Activated T-helper 1 cell treated with anti-CD3 and anti-CD28 coated beads, Interleukin-2, amount 50 U/mL, for 16 hours (primary cell): ENCODE measurements at places on chromosomes 7 and 10.

DNA sequence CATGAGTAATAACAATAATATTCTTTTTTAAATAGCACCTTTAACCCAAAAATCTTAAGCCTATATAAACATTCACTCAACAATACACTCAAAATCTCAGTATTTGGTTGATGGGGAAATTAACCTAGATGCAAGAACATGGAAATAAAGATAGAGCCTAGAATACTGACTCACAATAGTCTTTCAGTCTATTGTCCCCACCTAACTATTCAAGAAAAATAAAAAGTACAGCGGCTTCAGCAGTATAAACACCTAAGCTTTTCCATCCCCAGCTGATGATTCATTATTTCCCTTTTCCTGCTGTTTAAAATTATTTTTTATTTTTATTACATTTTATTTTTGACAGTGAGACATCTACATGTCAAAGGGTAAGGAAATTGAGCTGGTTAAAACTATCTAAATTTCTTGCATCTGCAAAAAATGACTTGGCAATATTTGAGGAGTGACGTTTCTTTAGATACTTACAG, 201.4 kb downstream of the FZD1 start:
- no peak for DNase-seq

DNA sequence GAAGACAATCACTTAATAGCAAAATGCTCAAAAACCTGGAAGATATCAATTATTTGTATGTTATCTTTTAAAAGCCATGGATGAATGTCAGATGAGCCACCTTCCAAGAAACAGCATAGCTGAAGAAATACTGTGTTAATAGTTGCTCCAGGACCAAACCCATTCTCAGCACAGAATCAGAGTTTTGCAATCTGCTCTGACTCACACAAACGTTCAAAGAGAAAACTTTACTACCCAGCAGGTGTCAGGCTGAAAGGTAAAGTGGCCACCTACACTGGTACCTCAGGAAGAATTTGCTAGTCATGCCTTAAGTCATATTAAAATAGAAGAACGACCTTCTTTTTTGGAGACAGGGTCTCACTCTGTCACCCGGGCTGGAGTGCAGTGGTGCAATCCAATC, 526.5 kb downstream of the PARD3 start:
- no peak for DNase-seq

GRCh38 chr7:123836656-123837055, 8.3 kb upstream of the HYAL4 start:
- no peak for DNase-seq

DNA sequence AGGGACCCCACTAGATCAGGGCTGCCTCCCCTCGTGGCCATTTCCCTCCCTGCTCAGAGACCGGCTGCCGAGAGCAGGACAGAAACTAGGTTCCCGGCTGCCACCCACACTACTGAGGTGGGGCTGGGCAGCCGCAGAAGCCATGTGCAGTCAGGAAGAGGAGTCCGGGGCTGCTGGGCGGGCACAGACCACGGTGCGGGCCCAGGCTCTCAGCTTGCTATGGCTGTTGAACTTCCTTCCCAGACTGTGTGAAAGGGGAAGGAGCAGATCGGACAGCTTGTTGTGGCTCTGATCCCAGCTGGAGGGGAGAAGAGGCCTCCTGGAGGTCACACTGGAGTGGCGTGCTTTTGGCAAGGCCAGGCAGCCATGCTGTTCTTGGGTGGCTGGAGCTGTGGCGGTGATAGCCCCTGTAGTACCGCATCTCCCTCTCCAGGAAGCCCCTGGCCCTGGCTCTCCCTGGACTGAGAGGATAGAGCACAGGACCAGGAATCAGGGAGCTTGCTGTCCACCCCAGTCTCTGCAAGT, 56.8 kb downstream of the HK1 start:
- DNase-seq: no peak

DNA sequence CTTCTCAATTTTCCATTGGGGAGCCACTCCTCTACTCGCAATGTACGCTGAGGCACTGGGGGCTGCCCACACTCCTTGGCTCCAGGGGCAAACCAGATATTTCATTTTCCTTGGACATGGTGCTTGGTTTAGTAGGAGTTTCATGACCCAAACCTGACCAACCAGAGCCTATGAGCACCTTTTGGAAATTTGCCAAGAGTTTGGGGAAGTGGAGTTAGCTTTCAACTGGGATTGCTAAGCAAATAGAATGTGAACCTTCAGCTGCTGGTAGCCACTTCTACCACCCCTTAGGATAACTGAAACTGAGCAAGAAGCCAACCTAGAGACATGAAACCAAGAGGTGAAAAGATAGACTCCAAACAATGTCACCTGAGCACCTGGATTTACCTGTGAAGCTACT, 74.9 kb upstream of the COL13A1 start:
- DNase-seq: no peak

DNA sequence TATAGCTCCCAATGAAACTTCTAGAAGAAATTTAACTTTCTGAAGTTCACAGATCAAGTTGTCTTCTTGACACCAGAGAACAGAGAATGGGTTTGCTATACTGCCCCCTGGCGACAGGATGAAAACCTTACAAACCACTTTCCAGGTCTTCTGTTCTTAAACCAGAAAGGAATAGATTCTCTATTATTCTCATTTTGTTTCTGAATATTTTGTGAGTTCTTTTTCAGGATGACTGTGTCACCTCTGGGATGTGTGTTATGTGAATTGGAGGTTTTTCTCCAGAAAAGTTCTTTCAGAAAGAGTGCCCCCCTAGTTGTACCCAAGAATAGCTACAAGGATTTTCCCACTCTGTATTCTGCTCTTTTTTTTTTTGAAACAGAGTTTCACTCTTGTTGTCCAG, 6.3 kb downstream of the IFT22 start:
- DNase-seq: peak; percentile 28

DNA sequence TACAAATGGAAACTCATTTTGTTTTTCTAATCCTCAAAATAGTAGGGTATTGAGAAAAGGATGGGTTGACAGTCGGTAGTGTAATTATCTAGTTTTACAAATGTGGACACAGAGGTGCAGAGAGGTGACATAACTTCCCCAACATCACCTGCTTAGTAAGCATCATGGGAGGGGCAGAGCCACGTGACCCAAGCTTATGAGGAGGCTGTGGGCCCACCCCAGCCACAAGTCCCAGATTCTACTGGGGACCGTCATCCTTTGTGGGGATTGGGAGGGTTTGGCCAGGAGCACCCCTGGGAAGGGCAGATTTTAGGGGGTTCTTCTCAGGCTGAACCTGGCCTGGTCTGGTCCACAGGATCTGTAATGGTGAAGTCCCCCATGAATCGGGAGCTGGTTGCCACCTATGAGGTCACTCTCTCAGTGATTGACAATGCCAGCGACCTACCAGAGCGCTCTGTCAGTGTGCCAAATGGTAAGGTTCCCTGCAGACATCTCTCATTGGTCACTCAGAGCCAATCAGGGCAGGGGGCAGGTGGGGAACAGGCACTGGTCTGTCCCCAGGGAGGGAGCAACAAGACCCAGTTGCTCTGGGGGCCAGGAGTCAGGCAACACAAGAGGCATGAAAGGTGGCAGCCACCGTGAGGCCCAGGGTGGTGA, 23.6 kb upstream of the VSIR start:
- no peak for DNase-seq

DNA sequence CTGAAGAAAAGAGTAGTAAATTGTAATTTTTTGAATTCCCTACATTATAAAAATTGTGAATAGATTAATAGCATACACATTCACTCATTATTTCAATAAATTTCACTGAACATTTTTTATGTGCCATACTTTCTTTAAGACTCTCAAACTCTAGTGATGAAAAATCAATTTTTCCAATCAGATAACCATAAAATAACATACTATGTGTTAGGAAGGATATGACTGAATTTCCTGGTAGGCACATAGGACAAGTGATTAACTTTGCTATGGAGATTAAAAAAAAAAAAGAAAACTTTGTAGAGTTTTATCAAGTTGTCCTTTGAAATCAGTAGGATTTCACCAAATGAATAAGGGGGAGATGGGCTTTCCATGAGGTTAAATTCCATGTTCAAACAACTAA, 1597.3 kb upstream of the LRRTM3 start:
- no peak for DNase-seq

DNA sequence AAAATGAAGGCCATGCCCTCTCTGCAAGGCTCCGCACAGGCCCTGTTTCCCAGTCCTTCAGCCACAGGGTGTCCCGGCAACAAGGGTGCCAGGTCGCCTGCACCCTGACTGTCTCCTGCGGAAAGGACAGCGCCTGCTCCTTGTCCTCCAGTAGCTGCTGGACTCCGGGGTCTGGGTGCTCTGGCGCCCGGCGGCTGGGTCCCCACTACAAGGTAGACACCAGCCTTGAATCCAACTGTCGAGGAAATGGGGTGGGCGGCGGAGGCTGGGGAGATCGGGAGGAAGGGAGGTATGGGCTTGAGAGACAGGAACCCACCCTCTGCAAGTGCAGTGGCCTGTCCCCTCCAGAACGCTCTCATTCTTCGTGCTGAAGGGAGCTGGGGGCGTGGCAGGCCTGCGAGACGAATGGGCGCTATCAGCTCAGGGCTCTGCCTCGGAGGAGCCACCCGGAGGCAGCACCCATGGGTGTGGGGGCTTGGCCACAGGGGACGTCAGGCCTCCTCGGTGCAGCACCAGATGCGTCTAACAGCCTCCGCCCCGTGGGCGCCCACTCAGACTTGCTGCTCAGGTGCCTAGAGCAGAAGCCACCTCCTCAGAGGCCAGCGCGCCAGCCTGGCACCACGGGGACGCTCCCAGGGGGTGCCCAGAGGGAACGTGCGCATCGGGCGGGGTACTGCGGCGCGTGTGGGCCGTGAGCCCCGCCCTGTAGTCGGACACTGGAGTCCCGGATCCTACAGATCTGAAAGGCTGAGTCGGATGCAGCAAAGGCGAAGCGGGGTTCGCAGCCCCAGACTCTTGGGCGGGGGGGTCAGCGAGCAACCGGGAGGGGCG, 15.6 kb downstream of the ADAM8 start:
- peak; percentile 31 for DNase-seq

DNA sequence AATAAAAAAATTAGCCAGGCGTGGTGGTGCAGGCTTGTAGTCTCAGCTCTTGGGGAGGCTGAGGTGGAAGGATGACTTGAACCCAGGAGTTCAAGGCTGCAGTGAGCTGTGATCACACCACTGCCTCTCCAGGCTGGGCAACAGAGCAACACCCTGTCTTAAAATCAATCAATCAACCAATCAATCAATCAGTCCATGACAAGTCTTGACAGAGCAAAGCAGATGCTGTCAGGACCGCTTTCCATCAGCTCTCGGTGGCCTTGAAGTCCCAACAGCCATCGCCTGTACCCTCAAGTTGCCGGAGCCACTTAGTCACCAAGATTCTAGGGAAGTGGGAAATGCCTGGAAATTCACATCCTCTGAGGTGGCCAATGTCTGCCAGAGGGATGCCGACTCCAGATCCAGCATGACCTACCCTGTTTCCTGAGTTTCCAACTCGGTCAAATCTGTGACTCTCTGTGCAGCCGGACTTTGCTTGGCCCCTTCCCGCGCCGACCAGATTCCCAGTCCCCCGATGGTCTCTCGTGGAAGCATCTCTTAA, 871 bp upstream of the CCL24 start:
- DNase-seq: no peak

GRCh38 chr7:134750083-134751062, 29.1 kb upstream of the CALD1 start:
- DNase-seq: peak; percentile 47

- DNase-seq: no peak
These were observed 87.5 kb downstream of the PRKAG2 start for GRCh38 chr7:151789380-151789947.

DNA sequence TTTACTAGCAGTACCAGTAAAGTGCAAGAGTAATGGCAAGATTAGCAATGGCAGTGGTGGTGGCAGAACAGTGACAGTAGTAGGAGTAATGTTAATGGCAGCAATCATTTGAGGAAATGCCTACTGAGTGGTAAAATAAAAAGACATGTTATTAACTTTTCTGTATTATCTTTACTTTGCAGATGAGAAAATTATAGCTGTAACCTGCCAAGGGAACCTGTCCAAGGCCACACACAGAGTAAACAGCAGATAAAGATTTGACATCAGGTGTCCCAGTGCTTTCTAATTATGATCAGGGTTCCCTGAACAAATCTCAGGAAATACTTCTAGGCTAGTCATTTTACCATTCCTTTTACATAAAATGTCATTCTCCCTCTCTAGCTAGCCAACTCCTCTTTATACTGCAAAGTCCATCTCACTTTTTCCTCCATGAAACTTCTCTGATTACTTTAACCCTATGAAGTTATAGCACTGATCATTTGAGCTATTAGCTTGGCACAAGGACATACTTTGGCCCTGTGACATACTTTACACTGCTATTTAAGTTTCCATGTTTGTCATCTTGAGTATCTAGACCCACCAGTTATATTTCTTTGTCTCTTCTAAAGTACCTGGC, 219.1 kb downstream of the TAX1BP1 start:
- no peak for DNase-seq

DNA sequence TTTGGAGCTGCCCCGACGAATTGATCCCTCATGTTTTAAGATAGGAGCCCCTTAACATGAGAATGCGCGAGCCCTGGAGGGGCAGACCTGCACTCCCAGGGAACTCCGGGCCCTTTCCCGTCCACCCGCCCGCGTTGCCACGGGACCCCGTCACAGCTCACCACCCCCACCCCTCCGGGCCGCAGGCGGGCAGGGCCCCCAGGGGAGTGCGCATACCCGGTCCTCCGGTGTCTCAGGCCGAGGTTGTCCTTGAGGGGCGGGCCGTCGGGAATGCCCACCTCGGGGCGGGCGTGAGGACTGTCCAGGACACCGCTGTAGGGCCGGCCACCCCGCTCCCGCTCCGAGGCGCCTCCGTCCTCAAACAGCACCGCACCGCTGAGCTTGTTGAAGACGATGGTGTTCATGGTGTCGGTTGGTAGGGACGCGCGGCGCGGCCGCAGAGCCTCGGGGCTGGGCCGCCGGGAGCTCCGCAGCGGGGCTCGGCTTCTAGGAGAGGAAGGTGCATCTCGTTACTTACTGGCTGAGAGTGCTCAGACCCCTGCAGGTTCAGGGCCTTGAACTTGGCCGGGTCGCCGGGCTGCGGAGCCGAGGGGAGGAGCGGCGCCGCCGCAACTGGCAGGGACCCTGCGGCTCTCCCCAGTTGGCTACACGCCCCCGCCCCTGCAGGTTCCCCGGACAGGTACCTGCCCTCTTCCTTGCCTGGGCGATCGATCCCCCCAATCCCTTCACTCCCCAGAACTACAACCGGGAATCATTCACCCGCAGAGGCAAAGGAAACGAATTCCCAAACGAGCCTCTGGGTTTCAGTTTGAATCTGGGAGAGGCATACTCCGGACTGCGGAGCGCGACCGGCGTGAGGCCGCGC, 2.4 kb downstream of the MKX start:
- no peak for DNase-seq
